ENCODE measurements at places on chromosomes 2 and 18.
A peak's percentile ranks its signal among the peaks of the same experiment; 100 is the strongest.

- DNase-seq = no peak
Observed at GRCh38 chr2:36650031-36650829, 46.3 kb upstream of the VIT start.

DNA sequence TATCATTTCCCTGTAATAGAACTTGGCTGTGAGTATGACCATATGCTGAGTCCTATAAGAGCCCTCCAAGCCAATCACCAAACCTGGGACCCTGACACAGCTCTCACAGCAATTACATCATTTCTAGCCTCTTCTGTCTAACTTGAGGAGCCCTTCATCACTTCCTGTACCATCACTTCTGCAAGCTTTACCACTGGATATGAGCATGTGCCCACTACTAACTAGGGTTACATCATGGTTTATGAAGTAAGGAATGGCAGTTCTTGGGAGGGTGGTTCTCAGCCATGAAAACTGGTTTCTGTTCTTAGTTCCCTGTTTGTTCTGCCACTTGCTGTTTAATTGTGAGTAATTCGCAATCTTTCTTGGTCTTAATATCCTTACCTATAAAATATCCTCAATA, 31.0 kb upstream of the EPB41L3 start:
- no peak for DNase-seq

DNA sequence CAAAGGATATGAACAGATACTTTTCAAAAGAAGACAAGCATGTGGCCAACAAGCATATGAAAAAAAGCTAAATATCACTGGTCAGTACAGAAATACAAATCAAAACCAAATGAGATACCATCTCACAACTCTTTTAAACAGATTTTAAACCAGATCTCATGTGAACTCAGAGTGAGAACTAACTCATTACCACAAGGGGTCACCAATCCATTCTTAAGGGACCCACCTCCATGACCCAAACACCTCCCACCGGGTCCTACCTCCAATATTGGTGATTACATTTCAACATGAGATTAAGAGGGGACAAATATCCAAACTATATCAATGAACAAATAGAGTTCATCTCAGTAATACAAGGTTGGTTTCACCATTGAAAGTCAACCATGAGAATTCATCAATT, 319.8 kb upstream of the GULP1 start:
- DNase-seq = no peak

- DNase-seq = no peak
Observed at GRCh38 chr2:668000-668398, 9.2 kb downstream of the TMEM18 start.

- DNase-seq = no peak
Observed at GRCh38 chr2:30561349-30561748, 114.3 kb downstream of the LCLAT1 start.

- DNase-seq = no peak
Observed at GRCh38 chr2:241007880-241008710, 9.7 kb downstream of the SNED1 start.

DNA sequence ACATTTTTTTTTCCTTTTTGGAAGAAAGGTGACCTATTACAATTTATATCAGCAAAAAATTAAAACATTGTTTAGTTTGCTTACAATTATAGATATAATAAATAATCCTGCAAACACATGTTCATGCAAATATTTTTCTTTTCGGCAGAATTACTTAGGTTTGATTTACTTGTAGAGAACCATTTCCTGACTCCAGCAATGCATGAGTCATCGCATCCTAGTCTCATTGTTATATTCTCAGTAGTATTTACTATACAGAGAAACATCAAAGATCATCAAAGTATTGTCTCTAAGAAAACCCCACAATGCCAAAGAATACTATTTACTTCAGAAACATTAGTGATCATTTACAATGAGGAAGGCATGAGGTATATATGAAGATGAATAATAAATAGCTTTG, 40.4 kb upstream of the MTIF2 start:
- DNase-seq = no peak

DNA sequence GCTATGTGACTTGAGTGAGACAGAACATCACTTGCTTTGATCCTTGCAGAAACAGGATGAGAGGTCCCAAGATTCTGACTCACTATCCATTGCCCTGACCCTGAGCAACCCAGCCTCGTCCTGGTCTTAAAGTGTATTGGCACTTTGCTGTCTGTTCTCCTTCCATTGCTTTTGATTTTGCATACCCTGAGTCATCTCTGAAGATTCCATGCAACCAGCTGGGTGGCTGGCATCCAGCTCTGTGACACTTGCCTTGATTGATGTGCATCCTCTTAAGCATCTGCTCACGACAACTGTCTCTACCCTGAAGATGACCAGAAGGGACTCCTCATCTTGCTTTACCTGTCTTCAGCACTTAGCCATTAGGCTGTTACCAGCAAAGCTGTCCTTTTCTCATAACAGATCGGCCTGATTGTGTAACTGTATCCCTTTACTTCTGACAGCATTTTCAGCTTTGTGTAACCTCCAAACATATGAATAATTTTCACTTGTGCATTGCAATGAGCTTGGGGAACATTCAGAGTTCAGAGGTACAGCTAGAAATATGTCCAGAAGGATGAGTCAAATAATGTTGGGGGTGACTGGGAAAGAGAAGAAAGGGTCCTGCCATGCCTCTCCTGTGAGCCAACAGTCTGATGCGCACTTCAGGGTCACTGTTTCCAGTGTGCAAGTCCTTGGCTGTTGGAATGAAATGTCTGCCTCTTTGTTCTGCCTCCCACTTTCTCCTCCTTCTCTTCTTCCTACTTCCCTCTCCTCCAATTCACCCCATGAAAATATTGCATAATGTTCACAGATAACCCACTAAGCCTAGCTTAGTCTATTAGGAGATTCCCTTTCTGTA, 249.7 kb upstream of the OSR1 start:
- DNase-seq = no peak

GRCh38 chr2:205766779-205767359, 84.6 kb downstream of the NRP2 start:
- DNase-seq = peak; percentile 75

GRCh38 chr2:169715379-169716237, 18.0 kb upstream of the KLHL23 start:
- DNase-seq = peak; percentile 30

DNA sequence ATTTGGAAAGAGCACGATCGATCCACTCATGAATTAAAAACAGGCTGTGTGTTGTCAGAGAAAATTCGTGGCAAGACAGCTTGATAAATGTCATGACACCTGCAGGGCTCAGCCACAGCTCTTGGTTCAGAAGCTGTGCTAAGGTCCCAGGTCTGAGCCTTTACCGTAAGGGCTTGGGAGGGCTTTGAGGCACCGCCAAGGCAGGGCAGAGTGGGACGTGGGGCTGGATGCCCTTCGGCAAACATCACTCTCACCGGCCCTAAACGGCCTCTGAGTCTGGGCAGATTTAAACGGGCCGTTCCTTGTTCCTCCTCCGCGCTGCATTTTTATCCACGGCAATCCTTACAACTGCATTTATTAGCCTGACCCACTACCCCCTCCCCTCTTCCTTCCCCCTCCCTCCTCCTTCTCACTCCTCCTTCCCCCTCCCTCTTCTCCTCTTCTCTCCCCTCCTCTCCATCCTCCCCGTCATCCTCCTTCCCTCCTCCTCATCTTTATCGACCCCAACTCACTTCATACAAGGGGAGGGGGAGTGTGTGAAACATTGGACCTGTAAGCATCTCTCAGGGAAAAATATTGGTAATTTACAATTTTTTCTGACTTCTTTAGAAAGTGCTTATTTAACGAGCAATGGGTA, 33.9 kb downstream of the MBP start:
- DNase-seq = no peak

GRCh38 chr2:236257575-236257974, 6.6 kb downstream of the ASB18 start:
- DNase-seq = no peak

- DNase-seq = no peak
Observed at GRCh38 chr2:175887776-175888175, 114.3 kb downstream of the LNPK start.

DNA sequence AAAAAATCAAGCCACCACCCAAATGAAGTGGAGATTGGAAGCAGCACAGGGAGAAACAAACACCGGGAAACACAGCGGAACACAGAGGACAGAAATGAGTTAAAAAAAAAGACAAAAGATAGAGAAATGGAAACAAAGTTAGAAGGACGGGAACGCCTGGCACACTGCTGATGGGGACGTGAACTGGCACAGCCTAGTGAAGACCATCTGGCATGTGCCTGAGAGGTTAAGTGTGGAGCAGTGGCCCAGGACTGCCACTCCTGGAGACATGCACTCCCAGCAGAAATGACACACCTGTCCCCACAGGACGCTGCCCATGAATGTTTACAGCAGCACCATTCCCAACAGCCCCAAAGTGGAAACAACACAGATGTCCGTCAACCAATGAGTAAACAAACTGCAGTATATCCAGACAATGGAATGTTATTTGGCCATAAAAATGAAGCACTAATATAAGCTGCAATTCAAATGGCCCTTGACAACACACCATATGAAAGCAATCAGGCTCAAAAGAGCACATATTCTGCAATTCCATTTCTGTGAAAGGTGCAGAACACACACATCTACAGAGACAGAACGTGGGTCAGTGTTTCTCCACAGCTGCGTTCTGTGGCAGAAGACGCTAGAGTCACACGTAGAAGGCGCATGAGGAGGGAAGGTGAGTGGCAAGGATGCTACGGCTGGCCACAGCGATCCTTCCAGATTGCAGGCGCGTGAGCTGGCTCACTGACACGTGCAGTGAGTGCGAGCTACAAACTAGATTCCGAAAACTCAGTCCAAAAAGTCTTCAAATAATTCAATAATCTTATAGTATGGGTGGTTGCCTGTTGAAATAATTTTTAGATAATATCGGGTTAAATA, 24.6 kb downstream of the THAP4 start:
- DNase-seq = no peak

GRCh38 chr2:219455581-219455980, 20.9 kb downstream of the SPEG start:
- DNase-seq = no peak

DNA sequence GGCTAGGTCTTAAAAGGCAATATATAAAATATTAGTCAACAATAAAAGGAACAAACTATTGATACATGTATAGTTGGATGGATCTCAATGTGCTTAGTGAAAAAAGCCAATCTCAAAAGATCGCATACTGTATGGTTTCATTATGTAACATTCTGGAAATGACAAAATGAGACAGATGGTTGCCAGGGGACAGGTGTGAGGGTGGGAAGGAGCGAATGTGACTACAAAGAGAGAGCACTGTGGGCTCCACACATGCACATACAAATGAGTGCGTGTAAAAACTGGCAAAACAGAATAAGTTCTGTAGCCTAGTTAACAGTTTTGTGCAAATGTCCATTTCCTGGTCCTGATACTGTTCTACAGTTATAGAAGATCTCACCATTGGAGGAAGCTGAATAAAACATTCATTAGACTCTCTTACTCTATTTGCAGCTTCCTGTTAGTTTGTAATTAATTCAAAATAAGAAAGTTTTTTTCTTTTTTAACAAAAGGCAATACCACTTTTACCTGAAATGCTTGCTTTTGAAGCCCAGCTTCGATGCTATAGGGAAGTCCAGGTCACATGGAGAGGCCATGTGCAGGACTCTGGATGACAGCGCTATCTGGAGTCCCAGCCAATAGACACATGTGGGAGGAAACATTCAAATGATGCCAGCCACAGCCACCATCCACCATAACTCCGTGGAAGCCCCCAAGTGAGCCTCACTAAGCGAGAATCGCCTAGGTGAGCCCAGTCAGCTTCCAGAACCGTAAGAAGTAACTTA, 21.0 kb upstream of the C2orf80 start:
- no peak for DNase-seq

- DNase-seq = no peak
Observed at GRCh38 chr2:216717491-216717901, 22.1 kb upstream of the IGFBP5 start.

- DNase-seq = no peak
Observed at GRCh38 chr2:184849516-184849915, 251.2 kb downstream of the ZNF804A start.

DNA sequence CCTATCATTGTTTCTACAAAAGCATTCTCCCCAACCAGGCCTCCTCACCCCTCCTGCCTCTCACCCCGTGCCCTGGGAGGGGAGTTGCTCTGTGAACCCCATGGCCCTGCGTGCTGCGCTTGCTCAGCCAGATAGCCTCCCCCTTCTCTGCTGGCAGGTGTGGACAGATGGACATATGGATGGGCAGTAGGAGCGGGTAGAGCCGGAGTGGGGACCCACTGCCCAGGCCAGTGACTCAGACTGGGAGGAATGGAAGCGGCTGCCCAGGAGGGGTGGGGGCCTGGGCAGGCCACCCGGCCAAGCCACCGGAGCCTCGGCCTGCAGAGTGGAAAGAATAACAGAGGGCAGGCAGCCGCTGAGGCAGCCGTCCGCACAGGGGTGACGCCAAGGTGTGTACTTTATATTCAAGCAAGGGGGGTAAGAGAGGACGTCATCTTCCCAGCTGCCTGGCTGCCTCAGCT, 8.7 kb downstream of the CYP26B1 start:
- peak; percentile 27 for DNase-seq

DNA sequence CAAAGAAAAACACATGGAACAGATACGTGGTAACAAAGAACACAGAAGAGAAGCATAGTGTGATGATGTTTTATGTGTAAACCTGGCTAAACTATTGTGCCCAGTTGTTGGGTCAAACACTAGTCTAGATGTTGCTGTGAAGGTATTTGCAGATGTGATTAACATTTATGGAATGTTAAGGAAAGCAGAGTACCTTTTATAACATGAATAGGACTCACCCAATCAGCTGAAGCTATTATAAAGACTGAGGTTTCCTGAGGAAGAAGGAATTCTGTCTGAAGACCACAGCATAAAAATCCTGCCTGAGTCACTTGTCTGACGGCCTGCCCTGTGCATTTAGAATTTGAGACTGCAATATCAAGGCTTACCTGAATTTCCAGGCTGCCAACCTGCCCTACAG, 253.1 kb downstream of the DYM start:
- DNase-seq = no peak

DNA sequence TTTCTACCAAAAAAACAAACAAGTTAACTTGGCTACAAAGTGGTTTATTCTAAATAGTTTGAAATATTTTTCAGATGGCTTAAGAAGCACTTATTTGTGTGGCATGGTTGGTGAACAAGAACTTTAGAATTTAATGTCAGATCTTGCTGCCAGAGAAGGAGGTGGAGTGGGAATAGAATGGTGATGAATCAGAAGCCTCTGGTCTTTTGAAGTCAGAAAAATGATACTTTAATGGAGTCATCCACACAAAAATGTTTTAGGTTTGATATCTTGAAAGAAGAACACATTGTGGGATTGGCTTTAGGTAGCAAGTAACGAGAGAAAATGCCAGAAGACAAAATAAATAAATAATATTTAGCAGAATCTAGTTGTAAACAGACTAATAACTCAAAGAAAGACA, 243.1 kb upstream of the FANCL start:
- no peak for DNase-seq

Data from SK-N-SH (cell line).